CD4-positive, alpha-beta T cell treated with Interleukin-2 at 100 ng/mL for 4 hours (primary cell): ENCODE measurements at places on chromosomes 2 and 18.

GRCh38 chr2:192307530-192307929 lies 112.8 kb upstream of the TMEFF2 start:
- no peak for DNase-seq

DNA sequence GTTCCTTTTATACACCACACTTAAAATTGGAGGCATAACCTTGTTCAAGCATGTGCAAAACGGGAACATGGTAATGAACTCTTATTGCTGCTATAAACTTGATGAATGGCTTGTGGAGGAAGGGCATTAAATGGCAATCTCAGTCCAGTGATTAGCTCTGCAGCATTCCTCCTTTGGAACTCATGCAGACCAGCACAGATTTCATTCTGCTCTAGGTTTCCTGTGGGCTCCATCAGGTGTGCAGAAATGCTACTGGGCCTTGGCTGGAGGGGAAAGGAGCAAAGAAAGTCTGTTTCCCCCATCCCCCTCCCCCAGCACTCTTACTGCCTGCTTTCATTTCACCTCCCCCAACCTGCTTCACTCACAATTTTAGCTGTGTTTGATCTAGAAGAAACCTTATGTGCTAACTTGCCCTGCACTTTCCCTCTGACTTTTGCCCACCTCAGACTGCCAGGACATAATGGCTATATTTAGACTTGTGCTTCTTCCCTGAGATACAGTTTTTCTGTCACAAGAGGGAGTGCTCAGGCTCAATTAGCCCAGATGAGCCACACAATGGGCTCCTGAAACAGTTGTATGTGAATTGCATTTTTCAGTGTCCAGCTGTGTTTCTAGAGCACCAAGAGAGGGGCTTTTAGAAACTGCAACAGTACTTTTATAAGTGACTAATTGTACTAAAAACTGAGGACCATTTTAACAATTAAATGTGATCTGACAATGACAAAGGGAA lies 109.8 kb downstream of the FSHR start:
- no peak for DNase-seq

DNA sequence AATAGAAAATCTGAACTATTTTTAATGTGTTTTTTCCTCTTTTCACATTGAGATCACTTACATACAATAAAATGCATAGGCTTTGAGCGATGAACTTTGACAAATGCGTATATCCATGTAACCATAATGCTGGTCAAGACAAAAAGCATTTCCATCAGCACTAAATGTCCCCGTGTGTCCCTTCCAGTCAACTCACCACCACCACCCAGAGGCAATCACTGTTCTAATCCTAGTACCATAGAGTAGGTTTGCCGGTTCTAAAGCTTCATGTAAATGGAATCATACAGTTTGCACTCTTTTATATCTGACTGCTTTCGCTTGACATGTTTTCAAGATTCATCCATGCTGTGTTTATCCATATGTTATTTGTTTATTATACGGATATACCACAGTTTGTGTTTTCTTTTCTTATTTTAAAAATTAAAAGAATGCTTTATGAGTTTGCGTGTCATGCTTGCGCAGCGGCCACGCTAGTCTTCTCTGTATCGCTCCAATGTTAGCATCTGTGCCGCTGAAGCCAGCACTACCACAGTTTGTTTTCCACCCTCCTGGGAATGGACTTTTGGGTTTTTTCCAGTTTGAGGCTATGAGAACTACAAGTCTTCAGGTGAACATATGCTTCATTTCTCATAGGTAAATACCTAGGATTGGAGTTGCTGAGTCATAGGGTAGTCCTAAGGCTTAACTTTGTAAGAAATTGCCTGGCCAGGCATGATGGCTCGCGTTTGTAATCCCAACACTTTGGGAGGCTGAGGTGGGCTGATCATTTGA lies 197.5 kb upstream of the CHAC2 start:
- no peak for DNase-seq

DNA sequence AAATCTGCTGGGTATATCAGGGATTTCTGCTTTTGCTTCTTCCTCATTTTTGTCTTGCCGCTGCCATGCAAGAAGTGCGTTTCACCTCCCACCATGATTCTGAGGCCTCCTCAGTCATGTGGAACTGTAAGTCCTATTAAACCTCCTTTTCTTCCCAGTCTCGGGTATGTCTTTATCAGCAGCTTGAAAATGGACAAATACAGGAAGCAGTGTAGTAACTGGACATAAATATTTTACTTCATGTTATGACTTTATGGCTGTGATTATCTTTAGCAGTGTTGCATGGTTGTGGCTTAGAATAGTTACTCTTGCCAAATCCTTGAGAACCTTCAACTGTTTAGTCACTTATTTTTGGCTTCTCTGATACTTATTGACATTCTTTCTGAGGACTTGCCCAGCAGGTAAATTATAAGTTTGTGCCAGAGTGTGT lies 66.2 kb upstream of the DLX2 start:
- DNase-seq = no peak

DNA sequence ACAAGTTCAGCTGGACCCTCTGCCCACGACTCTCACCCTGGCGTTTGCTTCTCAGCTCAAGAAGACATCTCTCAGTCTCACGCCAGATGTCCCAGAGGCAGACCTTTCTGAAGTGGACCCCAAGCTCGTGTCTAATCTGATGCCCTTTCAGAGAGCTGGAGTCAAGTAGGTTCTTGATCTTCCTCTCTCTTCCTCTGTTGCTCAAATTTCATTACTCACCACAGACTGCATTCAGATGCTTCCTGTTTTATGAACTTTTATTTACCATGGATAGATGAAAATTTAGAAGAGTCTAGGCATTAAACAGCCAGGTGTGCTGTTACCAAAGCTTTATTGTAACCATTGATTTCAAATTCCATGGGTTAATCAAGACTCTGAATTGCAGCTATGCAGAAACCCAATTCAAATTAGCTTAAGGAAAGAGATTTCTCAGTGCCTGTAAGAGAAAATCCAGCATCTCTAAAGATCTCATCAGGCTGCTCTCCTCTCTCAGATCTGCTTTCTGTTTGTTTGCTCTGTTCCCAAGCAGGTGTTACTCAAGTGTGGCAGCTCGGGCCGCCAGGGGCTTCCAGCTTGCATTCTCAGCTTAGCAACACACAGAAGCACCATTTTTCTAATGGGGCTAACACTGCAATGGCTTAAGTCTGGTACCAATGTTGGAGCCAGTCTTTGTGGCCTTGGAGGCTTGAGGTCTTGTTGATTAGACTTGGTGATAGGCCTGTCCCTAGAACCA lies 16.5 kb downstream of the SMARCAL1 start:
- no peak for DNase-seq

DNA sequence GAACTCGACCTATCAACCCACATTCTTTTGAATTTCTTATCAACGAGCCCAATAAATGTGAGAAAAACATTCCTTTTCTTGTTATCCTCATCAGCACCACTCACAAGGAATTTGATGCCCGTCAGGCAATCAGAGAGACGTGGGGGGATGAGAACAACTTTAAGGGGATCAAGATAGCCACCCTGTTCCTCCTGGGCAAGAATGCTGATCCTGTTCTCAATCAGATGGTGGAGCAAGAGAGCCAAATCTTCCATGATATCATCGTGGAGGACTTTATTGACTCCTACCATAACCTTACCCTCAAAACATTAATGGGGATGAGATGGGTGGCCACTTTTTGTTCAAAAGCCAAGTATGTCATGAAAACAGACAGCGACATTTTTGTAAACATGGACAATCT lies 378.2 kb downstream of the STK39 start:
- DNase-seq = no peak
